ENCODE measurements at places on chromosomes 5 and 9.

- no peak for DNase-seq
Measured at GRCh38 chr9:112703304-112703703, 14.6 kb downstream of the INIP start.

DNA sequence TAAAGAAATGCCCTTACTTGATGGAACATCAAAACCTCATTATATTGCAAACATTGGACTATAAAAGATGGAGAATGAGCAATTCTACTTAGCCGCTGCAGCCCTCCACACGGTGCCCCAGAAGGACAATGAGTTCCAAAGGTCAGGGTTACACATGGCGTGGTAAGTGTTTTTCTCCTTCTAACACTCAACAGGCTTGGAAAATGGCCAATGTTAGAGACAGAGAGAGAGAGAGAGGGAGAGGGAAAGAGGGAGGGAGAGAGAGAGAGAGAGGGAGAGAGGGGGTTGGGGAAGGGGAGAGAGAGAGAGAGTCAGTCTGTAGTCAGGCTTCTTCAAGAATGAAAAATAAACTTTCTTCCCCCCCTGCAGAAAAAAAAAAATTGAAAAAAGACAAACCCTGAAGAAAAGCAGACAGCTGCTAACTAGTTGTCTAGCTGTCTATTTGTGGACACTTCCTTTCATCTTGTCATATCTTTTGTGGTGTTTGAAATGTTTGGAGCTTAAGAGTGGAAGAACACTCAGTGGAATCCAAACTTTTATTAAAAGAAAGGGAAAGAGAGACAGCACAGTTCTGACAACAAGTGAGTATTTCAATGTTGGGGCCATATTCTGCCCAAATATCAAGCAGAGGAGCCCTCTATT, 324.8 kb downstream of the TMEM38B start:
- DNase-seq: no peak

- no peak for DNase-seq
Measured at GRCh38 chr5:6107675-6108539, 270.4 kb downstream of the MED10 start.

GRCh38 chr5:65630981-65631380, 6.2 kb downstream of the SHLD3 start:
- DNase-seq: no peak

GRCh38 chr9:104775574-104775936, 11.6 kb downstream of the NIPSNAP3B start:
- no peak for DNase-seq

- no peak for DNase-seq
Measured at GRCh38 chr9:106639873-106640568, 222.9 kb upstream of the ZNF462 start.

DNA sequence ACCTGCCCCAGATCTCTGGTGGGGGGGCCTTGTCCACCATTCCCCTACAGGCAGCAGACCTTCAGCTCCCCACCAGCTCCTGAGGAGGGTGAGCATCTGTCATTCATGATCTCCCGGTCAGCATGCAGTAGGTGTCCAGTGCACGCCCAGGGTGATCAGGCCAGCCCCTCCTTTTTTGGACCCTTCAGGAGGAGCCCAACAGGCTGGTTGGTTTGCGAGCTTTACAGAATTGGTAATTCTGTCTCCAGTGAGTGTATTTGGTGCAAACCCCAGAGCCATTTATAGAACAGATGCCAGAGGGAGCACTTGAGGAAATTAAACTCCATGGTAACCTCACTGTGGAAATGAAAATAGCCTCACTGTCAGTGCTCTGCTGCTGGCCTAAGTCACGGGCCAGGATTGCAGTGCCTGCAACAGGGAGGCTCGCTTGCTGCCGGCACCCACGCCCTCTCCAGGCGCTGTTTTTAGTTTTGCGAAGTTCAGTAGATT, 23.4 kb downstream of the WNK2 start:
- DNase-seq: no peak

Data from HuH-7.5 (cell line).